ENCODE measurements at places on chromosomes 4 and X.

DNA sequence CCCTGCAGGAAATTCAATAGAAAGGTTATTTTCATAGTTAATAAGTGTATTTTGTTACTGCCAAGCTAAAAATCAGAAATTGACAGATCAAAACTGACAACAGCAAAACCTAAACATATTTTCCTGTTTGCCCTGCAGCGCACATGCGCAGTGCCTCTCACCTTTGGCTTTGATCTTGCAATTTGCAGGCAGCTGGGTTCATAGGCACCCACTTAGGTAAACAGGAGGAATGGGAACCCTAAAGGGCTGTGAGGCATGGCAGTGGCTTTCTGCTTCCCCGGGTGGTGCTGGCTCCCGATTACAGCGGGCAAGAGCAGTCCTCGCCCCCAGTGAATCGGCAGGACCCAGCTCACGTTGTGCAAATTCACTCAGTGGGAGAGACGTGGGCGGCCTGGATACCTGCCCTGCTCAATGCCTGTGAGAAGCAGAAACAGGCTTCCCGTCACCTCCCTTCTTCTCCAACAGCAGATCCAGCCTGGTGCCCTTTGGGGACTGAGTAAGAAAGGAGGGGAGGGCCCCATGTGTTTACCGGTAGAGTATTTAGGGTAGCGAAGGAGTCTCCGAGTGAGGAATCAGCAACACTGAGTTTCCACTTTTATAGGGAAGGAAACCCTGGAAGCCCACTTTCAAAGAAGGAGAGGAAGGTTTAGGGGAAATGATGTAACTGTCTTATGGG, 25.7 kb downstream of the CCKAR start:
- no peak for DNase-seq

- DNase-seq: no peak
Measured at GRCh38 chrX:2584251-2585157, 83.7 kb upstream of the DHRSX start.

DNA sequence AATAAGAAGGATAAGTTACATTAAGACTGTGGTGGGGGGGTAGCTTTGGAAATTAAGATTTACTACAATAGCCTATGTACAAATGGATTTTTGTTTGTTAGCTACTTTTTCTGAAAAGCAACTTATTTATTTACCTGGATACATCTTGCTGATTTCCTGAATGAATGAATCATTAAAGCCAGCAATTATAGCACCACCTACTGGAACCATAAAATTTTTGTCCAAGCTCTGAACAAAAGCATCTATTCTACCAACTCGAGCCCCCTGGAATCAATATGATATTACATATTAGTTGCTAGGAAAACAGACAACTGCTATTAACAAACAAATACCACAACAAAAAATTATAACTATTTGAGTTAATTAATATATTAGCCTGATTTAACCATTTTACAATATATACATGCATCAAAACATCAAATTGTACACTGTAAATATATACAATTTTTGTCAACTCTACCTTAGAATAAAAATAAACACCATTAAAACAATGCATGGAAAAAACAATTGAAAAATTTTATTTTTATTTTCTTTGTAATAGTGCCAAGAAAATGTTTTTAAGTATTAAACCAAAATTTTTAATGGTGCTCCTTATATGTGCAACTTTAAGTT, 15.3 kb downstream of the SEPSECS start:
- DNase-seq: no peak

- no peak for DNase-seq
Measured at GRCh38 chr4:136650541-136651277, 881.6 kb downstream of the PCDH18 start.

DNA sequence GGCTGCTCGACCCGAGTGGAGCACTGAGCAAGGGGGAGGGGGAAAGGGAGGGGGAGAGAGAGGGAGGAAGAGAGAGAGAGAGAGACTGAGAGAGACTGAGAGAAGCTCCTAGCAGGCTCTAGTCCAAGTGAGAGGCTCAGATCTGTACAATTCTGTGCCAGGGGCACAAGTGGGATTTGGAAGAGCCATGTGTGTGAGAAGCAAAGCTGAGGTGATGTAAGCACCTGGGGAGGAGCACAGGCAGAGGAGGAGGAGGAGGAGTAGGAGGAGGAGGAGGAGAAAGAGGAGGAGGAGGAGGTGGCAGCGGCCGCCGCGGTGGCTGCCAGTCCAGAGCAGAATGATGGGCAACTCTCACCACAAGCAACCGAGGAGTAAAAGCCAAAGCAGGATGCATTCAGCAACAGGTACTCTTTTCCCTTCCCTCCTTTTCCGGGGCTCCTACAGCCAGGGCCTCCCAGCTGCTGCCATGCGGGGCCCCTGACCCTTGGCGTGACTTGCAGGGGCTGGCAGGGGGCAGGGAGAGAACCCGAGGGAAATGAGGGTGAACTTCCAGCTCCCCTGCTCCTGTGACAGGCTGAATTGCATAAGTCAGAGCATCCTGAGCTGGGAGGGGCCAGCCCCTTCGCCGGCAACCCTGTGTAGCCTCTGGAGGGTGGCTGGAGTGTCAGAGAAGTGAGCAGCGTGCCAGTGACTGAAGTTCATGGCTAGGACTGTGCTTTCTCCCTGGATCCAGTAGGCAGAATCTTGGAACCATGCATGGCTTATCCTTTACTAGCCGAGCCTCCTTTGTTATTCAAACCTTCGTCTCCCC, 62.2 kb downstream of the RTL5 start:
- no peak for DNase-seq

DNA sequence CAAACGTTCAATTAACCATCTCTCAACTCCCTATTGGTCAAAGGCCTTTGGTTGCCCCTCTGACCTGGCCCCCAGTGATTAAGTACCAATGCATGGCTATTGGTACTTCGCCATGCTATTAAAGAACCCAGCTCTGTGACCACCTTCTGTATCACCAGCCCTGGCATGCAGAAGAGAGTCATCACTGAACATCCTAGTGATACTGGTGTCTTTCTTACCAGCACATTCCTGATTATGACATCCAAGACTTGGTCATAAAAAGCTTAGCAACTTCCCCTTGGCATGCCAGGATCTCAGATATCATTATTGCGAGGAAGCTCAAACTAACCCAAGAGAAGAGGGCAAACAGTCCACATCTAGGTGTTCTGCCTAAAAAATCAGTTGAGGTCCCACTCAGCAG, 122.3 kb upstream of the OTUD4 start:
- no peak for DNase-seq

GRCh38 chrX:3136161-3136961, 95.1 kb downstream of the ARSF start:
- no peak for DNase-seq

DNA sequence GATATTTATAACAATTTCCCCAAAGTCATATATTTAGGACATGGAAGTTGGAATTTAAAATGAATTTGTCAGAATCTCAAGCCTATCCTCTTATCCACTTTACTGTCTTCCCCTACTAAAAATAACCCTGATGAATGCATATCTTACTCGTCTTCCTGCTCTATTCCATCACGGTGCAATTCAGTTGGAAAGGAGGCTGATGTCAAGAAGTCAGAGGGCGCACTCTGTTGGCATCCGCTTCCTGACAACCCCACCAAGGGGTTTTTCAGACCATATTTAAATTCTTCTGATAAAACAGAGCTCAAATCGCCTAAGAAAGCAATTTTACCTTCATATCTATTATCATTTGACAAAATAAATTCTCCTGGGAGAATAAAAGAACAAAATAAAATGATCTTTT, 233.5 kb downstream of the ARHGAP24 start:
- no peak for DNase-seq

DNA sequence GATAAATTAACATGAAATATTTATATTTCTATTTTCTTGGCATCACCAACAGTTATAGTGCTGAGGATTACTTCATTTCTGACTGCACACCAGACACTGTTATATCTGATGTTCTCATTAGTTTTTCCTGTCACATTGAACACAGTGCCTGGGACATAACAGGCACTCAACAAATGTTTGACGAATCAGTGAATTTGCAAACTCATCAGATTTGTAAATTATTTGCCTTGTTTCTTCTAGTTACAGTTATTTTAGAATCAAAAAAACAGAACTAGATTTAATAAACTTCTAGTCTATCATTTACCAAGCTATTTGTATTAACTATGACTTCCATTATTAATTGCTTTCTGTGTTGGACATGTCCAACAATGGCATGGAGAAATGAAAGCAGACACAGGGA, 483.3 kb downstream of the KLHL13 start:
- DNase-seq: no peak

DNA sequence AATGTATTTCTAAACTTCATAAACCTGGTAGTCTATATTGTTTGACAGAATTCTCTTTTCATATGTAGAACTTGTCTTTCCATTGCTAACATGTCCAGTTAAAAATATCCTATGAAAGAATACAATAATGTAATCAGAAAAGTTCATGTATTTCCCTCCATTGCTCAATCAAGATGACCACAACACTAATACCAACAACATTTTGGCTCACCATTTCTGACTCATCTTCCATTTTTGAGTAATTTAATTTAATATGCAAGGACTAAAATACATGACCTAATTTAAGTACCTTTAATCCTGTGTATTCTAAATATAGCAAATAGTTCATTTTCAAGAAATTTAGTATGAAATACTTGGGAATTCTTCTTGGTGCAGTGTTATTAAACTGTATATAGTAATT, 239.5 kb upstream of the GPC4 start:
- no peak for DNase-seq

- DNase-seq: no peak
Measured at GRCh38 chr4:5976431-5976830, 41.8 kb downstream of the C4orf50 start.

- DNase-seq: no peak
Measured at GRCh38 chrX:132842460-132843238, 115.8 kb downstream of the HS6ST2 start.

GRCh38 chrX:13130816-13131215, 86.4 kb upstream of the FAM9C start:
- no peak for DNase-seq

GRCh38 chrX:27863809-27864208, 56.0 kb downstream of the MAGEB10 start:
- DNase-seq: no peak

GRCh38 chr4:179268791-179269190, 1826.6 kb upstream of the AGA start:
- DNase-seq: no peak

DNA sequence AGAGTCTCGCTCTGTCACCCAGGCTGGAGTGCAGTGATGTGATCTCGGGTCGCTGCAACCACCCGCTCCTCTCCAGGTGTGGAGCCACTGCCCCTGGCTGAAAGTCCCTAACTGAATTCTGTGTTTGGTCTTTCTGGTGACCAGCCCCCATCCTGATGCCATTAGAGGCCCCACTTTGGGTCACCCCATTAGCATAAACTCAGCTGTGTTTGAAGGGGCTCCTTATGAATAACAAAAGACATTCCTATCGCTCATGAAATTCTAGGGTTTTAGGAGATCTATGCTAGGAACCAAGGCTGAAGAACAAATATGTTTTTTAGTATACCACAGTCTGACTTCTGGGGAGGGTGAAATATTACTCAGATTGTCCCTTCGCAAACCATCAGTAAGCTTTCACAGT, 652.9 kb downstream of the ADGRL3 start:
- DNase-seq: no peak

- no peak for DNase-seq
Measured at GRCh38 chrX:17519358-17519757, 144.4 kb downstream of the NHS start.

DNA sequence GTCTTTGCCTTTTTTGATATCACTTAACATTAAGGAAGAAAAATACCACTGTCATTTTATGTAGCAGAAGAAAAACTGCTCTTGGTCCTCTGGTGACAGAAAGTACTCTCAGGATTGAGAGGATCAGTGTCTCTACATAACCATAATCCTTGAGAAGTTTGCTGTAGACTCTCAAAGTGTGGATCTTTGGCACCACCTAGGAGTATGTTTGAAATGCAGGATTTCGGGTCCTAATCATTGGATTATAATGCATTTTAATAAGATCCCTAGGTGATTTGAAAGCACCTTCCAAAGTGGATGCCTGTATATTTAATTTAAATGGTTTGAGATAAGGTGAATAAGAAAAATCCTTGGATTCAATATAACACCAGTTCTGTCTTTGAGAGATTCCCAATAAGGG, 23.2 kb downstream of the MOB1B start:
- no peak for DNase-seq

Data from ascending aorta (tissue), 2 donors.